Right renal cortex interstitium (tissue), 3 donors: ENCODE measurements at places on chromosomes 11 and 22.

DNA sequence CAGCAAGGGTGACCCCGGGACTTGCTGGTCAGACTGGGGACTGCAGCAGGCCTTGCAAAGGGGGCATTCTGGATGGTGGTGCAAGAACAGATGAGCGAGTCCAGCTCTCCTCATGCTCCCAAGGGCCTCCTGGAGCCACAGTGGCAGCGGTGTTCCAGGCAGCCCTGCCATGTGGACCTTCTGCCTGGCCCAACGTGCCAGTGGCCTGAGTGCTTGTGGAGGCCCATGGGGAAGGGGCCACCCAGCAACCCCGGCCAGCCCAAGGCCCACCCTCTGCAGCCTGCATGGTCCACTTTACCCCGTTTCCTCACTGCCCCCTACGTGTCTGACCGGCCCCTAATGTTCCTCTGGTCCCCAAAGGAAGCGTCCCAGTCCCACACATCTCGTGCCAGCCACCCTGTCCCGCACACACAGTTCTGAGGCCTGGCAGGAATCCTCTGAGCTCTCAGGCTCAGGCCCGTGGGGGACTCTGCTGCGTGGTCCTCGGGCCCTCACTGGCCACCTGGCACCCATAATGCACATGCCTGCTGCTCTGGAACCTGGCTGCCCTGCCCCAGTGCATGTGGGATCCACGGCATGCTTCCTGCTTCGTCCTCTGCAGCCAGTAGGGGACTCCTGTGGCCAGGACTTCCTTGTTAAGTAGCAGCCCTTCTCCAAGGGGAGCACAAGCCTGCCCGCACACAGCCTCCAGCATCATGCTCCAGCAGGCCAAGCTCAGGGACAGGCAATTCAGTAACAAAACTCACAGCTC, 85.5 kb downstream of the DGCR2 start:
- no peak for DNase-seq

DNA sequence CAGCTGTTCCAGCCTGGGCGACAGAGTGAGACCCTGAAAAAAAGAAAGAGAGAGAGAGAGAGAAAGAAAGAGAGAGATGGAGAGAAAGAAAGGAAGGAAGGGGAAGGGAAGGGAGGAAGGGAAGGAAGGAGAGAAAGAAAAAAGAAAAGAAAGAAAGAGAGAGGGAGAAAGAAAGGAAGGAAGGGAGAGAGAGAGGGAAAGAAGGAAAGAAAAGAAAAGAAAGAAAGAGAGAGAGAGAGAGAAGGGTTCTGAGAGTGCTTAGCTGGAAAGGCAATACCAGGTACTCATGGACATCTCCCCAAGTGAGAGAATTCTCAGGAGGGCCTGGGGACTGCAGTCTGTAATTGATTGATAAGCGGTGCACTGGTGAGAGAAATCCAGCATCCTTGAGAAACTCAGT, 12.8 kb upstream of the PRAME start:
- DNase-seq, result no peak

DNA sequence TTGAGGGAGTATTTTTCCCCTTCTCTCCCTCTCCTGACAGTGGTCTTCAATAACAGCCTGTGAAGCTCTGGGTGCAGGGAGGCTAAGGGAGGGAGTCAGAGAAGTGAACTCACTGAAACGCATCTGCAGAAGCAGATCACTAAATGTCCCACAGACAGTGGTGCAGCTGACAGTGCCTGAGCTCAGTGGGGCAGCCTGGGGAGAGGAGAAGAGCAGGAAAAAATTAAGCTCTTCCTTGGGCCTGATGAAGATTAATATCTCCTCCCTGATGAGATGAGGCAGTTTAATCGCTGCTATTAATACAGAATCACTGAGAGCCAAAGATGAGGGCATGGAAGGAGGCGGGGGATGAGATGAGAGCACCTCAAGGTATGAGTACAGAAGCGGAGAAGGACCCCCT, 180.8 kb downstream of the LARGE1 start:
- no peak for DNase-seq

DNA sequence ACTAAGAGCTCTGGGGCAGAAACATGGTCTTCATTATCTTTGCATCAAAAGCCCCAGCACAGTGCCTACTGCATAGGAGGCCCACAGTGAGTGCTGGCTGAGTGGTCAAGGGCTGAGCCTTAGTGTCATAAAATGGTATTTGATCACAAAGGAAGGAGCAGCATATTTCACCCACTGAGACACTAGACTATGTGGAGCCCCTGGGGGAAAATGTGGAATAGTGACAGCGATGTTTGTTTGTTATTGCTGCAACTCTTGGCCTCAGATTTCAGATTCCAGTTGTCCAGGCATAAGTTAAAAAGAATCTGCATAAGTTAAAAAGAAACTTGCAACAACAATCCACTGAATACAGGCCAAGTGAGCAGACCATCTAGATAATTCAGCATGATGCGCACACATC, 7.0 kb downstream of the KIRREL3 start:
- no peak for DNase-seq

GRCh38 chr22:37231406-37232139, 12.5 kb downstream of the RAC2 start:
- no peak for DNase-seq

DNA sequence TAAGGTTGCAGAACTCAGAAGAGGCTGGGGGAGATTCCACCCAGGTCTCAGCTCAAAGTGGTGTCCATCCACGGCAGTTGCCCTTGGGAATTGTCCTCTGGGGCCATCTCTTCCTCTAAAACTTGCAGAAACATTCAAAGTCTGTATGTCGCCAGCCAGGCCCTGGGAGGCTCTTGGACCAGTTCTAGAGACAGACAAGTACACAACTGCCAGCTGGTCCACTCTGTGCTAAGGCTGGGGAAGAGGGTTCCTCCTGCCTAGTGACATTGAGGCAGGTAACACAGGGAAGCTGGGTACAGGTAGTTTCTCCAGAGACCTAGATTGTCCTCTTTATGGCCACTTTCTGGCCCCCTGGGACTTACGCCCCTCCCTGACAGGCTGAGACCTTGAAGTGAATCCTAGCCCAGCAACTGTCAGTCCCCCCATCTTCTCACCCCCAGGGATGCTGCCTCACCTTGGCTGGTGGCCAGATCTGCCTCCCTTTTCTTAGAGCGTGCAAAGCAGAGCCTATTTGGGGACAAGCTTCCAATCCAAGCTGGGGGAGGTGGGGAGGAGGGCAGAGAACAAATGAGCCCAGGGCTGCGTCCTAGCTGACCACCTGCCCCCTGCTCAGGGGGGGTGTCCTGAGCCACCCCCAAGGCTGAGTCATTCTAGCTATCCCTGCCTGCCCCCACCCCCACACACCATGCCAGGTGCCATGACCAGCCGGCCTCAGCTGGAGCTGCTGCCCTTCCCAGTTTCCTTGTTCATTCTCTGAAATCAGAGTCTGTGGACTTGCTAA, 8.4 kb downstream of the FAM83F start:
- DNase-seq, result no peak
